ENCODE measurements at places on chromosomes 1 and 21. TPM values are rescaled to one million over a fixed set of nuclear protein-coding genes. Genes with fewer than 3 reads are reported as not detected.

GRCh38 chr1:24391882-24392603 is 21.5 kb downstream of the STPG1 start:
- ATAC-seq, result peak; percentile 84

DNA sequence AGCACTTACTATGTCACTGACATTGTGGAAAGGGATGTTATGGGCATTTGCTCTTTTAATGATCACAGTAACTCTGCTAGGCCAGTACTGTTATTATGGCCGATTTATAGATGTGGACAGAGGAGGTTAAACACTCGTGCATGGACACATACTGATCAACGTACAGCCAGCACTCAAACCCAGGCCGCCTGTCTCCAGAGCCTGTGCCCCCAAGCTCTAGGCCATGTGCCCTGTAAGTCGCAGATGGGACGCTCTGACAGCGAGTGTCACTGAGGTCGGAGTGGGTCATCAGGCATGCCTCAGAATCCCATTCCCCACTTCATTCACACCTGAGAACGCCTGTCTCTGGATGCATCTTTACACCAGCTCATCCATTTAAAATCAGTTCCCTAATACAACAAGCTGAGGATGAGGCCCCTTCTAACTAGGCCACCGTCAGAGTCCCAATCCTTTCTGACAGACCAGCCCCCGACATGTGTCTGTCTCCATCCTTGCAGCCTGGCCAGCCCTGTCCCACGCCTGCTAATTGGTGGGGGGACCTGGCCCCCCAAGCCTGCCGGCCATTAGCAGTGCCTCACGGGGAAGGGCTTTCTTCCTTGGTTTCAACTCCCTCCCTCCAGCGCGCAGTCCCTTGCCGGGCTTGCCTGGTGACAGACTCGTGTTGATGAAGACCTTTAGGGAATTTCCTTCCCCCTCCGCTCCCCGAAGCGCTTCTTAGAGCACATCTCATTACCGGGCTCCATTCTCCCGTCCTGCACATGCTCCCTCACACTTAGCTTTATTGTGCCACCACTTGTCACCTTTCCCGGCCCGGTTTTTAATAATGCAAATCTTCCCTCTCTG is 436.8 kb downstream of the KIF26B start:
- no peak for ATAC-seq

DNA sequence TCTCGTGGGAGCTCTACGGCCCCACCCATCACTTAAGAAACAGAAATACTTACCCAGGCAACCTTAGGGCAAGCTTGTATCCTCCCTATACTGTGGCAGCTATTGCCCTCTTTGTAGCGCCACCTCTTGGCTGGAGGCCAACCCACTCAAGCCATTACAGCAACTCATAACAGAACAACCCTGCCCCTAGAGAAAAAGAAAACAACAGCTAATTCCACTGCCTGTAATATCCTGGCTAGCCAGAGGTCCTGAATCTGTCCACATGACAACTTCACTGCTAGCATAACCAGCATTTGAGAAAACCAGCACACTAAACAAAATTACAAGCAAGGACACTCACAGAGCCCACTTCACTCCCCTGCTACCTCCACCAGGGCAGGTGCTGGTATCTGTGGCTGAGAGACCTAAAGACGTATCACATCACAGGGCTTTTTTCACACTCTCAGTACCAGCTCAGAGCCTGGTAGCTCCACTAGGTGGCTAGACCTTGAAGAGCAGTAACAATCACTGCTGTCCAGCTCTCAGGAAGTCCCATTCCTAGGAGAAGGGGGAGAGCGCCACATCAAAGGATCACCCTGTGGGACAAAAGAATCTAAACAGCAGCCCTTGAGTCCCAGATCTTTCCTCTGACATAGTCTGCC is 14.5 kb upstream of the MX1 start:
- ATAC-seq, result no peak

DNA sequence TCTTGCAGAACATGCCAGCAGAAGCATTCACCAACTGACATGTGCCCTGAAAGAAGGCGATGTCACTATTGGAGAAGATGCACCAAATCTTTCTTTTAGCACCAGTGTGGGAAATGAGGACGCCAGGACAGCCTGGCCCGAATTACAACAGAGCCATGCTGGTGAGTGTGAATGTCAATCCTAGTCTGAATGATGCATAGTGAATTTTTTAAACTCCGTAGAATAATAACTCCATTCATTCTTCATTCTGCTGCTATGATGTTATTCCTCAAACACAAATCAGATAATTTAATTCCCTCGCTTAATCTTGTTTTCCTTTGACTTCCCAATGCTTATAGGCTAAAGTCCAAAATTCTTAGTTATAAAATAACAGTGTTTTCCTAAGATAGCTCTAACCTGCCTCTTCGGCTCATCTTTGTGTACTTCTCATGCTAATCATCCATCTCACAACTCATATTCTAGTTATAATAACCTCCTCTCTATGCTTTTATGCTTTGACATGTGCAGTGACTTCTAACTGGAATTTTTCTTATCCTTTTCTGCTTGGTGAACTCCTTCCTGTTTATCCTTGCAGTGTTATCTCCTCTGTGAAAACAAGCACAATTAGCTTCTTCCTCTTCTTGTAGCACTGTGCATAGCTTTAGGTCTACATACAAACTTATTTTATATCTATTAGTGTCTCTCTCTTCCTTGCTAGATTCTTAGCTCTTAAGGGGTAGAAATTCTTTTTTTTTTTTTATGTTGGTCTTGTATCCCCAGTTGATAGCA is 14.4 kb downstream of the SDCCAG8 start:
- no peak for ATAC-seq

GRCh38 chr21:16509476-16509875 is 779.7 kb downstream of the USP25 start:
- no peak for ATAC-seq

AJAP1 gene
- total RNA-seq, result 3.8 TPM

LCE1F gene
- total RNA-seq, result not detected
